Activated CD8-positive, alpha-beta memory T cell treated with anti-CD3 and anti-CD28 coated beads, Interleukin-2, amount 50 U/mL, for 48 hours (primary cell): ENCODE measurements at places on chromosomes 2 and 18.

- peak; percentile 60 for DNase-seq
Measured at GRCh38 chr2:73939419-73939818, 12.7 kb downstream of the DGUOK start.

GRCh38 chr2:149931486-149931885, 343.9 kb upstream of the MMADHC start:
- DNase-seq, result no peak

GRCh38 chr2:218622606-218623365, 15.1 kb downstream of the PLCD4 start:
- no peak for DNase-seq

- no peak for DNase-seq
Measured at GRCh38 chr18:50847192-50847591, 27.4 kb upstream of the MRO start.

- DNase-seq, result no peak
Measured at GRCh38 chr2:195413944-195414343, 243.1 kb upstream of the SLC39A10 start.
